ENCODE measurements at places on chromosomes 3 and 15.

DNA sequence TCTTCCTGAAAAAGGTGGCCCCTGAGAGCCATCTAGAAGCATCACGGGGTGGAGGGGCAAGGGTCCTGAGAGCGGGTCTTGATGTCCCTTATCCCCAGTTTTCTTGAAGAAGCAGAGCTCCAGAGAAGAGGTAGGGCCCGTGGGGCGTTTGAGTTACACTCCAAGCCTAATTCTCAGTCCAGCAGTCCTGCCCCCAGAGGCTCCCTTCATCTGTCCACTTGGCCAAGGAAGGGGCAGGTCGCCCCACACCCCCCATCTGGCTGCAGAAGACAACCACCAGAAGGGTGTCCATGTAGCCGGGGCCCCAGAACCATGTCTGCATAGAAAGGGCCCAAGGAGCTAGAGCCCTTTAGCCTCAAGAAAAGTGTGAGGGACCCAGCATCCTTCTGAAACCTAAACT lies 25.5 kb upstream of the RPL32 start:
- DNase-seq: no peak

- DNase-seq: no peak
Observed at GRCh38 chr3:177371888-177372287, 174.6 kb upstream of the TBL1XR1 start.

- no peak for DNase-seq
Observed at GRCh38 chr3:129864519-129864918, 29.0 kb downstream of the TMCC1 start.

- DNase-seq: peak; percentile 45
Observed at GRCh38 chr15:84079885-84080777, 155.4 kb upstream of the GOLGA6L4 start.

GRCh38 chr15:26146202-26146601 lies 283.1 kb upstream of the ATP10A start:
- no peak for DNase-seq

- DNase-seq: no peak
Observed at GRCh38 chr3:60764870-60765269, 486.4 kb downstream of the FHIT start.

DNA sequence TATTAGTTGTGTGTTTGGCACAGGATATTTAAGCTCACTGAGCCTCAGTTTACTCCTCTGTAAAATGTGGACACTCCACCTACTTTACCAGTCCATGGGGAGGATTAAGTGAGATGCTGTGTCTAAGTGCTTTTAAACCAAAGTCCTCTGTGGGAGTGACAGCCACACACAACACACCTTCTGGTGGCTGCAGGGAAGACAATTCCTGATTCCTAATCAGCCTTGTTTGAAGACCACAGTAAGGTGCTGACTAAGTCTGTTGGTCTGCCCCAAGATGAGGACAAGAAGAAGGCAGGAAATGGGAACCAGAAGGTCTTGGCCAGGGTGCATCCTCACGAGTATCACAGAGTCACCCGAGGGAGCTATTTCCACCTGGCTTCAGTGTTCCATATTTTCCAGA lies 52.3 kb downstream of the EPHB1 start:
- no peak for DNase-seq
